ENCODE measurements at places on chromosomes 2 and 18.

GRCh38 chr2:20583425-20583881 is 67.4 kb downstream of the HS1BP3 start:
- no peak for DNase-seq

DNA sequence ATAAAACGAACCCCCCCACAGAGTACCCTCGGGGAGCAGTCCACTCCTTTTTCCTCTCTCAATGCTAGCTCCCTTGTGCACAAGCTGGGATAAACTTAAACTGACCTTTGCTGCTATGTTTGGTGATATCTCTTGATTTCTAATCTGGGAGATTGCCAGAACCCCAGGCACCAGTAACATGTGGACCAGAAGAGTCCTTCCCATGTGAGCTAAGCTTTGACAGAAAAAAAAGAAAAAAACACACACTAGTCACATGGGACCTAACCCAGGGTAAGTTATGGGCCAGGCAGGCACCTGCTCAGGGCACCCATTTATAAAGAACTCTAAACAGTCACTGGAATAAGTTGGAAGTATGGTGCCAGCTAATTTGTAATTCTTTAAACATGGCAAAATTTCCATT is 242.6 kb downstream of the EN1 start:
- DNase-seq = no peak

DNA sequence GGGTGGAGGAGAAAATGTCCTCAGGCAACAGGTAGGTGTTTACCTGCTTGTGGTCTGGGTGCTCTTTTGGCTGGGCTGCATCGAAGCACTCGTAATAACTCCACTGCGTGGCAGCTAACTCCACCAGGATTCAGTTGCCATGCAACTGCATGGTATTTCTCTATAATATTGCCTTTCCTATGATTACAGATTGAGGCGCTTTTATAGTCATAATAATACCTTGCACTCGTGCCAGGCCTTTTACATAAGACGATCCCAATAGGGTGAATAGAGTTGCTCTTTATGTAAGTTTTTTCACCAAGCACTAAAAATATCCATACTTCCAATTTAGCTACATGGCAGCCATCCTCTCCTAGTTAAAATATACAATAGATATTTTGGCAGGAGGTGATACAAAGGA is 19.7 kb upstream of the NYAP2 start:
- no peak for DNase-seq

DNA sequence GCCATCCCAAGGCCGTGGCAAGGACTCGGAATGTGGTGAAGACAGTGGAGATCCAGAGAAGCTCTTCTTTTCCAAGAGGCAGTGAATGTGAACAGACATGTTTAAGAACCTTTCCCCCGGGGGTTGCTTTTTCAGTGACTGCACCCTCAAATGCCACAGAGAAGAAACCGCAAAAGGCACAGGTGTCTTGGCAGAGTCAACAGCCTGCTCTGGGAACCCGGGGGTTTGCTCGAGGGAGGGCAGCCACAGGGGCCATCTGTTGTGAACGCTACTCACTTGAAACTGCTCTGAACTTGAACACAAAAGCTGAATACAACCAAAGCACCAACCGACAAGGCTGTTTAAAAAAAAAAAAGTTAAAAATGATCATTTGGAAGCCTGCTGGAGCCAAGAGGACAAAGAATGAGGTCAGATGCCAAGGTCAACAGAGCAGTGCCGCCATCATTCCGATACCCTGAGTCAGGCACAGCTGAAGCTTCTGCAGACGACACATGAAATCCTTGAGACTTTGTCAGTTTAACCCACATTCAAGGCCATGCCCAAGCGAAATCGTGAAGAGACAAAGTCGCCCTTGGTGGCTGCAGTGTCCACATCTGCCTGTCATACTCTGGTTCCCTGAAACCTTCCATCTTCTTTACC is 47.4 kb downstream of the PSMG2 start:
- DNase-seq = no peak

DNA sequence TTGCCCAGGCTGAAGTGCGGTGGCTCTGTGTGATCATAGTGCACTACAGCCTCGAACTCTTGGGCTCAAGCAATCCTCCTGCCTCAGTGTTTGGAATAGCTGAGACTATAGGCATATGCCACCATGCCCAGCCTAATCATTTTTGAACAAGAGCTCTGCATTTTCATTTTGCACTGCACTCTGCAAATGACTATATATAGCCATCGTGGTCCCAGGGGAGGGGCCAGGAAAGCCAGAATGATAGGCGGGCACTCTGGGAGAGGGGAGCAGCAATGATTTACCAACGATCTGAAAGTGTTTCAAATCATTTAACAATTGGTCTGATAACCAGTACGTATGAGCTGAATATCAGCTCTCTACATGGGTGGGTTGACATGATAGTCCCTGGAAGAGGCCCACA is 22.3 kb upstream of the ST3GAL5 start:
- DNase-seq = no peak

DNA sequence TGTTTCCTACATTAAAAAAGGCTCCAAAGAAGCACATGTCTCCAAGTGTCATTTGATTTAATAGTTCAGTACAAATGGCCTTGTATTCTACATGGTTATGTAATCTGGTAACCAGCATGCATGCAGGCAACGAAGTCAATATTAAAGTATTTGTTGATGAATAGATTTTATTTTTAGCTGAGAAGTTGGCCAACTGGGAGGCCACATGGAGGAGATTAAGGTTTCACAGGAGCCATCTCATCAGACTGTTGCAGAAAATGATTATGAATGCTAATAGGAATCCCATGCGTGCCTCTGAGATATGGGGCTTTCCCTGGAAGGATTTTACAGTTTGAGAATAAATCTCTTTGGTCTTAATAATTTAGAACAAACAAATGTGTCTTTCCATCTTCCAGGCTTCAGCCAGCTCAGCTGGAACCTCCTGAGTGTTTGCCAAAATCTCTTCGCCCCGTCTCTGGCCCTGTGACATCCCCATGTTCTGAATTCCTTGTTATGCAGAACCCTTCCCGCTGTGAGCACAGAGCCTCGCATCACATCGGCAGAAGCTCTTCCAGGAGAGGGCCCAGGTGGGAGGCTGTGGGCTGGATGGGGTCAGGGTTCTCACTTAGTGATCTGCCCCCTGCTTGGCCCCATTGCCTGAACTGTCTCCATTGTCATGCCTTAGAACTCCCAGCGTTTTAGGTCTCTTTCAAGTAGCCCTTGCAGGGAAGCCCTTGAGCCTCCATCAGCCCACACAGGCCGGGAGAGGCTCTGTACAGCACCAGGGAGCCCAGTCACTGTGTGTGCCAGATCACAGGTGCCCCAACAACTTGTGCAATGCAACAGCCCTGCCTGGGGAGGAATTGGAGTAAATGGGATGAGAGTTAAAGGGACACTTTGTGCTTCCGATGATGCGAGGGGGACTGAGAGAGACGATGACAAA is 190.5 kb upstream of the TWIST2 start:
- DNase-seq = peak; percentile 81

DNA sequence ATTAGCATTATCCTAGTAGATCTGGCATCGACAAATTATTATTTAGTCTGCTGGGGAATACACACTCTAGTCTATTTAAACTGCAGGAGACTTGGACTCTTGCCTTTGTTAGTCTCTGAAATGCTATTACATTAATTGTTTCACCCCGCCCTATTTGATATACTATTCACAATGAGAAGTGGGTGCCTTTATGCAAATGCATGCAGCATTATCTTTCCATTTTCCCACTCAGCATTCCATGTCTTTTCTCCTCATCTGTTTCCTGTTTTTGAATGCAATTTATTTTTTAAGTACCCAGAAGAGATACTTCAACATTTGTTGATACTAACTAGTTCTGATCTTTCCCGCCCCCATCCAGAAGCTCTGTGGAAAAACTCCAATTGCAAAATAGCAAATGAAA is 395.3 kb upstream of the NXPH2 start:
- DNase-seq = no peak
